Stimulated activated CD4-positive, alpha-beta T cell treated with anti-CD3 and anti-CD28 coated beads, Interleukin-15, amount 100 ng/mL, for 1 hour (primary cell): ENCODE measurements at places on chromosomes 13 and 19.

DNA sequence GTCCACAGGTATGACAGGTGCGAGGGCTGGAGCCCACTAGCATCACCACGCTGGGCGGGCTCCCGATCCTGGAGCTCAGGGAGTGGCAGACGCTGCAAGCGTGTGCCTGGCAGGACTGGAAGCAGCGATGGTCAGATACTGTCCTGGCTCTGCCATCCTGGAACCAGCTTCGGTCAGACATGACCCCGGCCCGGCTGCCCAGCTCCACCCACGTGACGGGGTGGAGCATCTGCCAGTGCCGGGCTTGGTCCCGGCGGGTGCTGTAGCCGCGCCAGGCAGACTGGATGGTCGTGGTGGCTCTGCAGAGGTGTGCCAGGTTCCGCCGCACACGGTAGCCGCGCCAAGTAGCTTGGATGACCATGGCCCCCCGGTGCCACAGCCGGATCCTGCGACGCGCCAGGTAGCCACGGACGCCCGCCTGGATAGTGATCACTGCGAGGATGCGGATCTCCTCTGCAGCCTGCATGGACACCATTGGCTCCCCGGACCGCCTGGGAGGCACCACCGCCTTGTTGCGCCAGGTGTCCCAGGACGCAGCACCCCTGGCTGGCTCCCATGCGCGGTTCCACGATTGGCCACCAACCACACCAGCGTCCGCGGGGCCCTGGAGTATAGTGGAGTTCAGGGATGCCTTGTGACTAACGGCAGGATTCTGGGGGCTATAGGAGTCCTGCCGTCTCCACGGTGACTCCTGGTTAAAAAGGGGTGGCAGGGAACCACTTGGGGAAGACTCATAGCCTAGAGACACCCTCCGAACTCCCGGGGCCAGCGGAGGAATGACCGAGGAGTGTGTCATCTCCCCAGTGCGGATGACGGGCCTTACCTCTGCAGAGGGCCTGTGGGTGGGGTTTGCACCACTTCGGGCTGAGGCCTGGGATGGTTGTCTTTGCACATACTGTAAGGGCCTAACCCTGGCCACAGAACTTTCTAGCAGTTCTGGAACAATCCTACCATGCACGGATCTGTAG, 16.5 kb downstream of the IQCN start:
- no peak for DNase-seq

DNA sequence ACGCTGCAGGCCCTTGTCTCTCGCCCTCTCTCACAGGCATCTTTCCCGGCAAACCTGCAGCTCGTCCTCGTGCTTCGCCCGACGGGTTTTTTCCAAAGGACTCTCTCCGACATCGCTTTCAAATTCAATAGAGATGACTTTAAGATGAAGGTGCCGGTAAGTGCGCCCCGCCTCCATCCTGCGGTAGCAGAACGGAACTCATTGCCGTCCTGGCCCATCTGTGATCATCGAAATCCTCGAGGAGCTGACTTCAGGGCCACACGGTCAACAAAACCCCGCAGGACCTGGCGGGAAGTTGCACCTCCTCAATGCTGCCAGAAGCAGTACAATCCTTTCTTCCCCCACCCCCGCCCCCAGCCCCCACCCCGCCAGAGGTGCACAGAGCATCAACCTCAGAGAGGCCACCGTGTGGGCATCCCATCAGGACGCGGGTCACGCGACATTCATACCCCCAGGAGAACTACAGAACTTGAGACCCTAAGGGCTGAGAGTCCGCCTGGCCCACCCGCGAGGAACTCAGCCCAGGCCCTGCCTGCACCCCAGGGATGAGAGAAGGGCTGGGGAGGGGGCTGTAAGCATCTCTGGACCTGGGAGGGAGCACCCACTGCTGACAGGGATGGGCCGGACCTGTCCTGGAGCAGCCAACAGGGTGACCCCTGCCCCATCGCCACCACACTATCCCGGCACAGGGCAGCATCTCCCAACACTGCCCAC, 44.9 kb upstream of the F7 start:
- DNase-seq = no peak

GRCh38 chr19:44692379-44692721, 6.6 kb upstream of the CEACAM16 start:
- no peak for DNase-seq

- DNase-seq = no peak
Measured at GRCh38 chr19:547836-548720, 4.2 kb downstream of the GZMM start.

GRCh38 chr19:12543855-12544254, 7.4 kb downstream of the ZNF564 start:
- no peak for DNase-seq

DNA sequence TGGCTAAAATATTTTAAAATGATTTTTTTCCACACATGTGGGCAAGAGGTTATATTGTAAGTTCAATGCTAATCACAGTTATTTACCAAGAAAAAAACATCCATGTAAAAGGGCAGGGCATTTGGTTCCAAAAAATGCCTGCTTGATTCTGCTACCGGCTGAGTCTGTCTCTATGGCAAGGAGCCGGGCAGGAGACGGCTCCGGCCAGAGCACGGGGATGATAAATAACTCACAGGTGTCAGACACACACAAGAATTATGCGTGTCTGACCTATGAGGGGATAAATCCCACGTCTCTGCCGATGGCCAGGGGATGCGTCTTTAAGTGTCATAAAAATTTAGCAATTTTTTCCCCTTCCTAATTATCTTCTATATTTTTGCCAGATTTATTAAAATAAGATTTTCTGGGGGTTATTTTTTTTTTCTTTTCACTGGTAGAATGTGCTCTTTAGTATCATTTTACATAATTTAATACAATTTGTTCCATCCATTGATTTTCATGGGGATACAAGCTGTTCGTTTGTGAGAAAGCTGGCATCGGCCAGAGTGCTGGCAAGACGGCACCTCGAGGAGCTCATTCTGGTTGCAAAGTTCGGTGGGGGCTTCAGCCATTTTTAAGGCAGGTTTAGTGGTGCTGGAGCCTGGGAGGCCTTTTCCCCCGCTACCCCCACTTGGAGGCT, 253.9 kb downstream of the ZNF536 start:
- no peak for DNase-seq

DNA sequence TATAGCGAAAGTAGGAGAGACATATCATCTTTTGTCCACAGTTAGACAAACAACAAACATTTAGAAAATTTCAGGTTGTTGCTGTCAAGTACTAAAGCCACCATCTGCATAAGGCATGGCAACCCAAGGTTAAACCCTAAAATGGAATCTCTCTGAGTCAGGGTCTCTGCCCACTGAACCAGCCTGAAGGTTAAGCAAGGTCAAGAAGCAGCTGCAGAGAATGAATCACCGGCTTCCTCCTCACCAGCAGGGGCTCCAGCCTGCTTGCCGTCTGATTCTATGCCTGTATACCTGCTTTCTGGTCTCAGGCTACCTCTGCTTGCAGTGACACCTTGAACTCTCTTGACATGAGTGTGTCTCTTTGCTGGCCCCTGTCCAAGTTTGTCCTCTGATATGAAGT, 726.2 kb upstream of the SGCG start:
- no peak for DNase-seq

GRCh38 chr19:13748169-13748828, 16.0 kb upstream of the MRI1 start:
- DNase-seq = no peak

GRCh38 chr13:97660594-97661260, 226.8 kb downstream of the RAP2A start:
- DNase-seq = no peak

DNA sequence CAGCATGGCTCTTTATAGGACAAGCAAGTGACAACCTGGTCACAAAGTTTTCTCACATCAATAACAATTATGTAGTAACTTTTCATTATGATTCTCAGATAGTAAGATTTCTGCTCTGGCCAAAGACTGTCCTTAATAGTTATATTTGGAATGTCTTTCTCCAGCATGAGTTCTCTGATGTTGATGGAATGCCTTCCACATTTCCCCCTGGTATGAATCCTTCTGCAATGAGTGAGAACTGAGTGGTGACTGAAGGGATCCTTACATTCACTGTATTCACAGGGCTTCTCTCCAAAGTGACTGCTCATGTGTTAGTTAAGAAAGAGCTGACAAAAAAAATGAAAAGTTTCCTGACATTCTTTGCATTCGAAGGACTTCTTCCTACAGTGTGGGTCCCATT, 13.2 kb downstream of the ZNF550 start:
- no peak for DNase-seq

GRCh38 chr19:15112385-15112784, 5.2 kb downstream of the SYDE1 start:
- no peak for DNase-seq

DNA sequence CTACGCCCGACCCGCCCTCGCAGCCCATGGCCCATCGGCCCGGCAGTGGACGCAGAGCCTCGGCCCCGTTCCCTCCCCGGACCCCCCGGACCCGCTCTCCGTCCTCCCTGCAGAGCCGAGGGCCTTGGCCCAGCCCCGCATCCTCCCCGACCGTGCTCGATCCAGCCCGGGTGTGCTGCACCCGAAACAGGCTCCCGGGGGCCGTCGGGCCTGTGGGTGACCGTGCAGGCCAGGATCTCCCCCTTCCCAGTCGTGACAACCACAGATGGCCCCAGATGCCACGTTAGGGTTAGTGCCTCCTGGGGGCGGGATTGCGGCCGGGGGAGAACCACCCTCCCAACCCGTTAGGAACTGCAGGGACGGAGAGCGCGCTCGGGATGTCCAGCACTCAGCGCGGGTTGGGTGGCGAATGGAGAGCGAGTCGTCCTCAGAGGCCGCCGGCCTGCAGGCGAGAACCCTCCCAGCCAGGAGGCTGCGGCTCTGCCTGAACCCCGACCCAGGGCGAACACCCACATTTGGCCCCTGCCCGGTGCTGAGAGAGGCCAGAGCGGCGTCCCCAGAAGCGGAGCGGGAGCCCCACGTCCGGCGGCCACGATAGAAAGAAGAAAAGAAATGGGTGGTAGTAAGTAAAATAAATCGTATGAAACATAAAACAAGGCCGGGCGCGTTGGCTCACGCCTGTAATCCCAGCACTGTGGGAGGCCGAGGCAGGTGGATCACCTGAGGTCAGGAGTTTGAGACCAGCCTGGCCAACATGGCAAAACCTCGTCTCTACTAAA, 6.7 kb upstream of the MADCAM1 start:
- DNase-seq = no peak

DNA sequence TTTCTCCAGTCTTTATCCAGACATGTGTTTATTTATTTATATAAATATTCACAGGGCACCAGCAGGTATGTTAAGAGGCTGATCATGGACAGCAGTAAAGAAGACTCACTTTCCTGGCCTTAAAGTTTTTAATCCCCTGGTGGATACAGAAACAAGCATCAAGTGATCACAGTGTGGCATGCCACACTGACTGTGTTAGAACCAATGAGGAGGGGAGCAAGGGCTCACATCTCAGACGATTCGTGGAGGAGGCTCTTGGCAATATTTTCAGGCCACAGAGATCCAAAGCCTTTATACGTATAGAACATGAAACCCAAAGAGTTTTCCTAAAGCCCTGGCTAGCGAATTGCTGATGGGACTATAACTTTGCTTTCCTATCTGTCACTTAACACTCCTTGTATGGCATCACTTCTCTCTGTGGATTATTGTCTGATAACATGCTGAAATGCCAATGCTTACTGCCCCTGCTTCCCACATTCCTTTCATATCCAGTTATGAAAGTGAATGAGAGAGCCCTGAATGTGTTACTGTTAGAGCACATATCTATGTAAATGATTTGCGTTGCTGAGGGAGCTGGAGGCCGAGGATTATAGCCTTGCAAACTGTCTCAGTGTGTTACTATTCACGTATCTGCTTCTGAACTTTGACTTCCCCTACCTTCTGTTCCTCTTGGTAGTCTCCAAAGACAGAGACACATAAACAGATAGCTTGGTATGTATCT, 37.6 kb downstream of the POLR1D start:
- no peak for DNase-seq

DNA sequence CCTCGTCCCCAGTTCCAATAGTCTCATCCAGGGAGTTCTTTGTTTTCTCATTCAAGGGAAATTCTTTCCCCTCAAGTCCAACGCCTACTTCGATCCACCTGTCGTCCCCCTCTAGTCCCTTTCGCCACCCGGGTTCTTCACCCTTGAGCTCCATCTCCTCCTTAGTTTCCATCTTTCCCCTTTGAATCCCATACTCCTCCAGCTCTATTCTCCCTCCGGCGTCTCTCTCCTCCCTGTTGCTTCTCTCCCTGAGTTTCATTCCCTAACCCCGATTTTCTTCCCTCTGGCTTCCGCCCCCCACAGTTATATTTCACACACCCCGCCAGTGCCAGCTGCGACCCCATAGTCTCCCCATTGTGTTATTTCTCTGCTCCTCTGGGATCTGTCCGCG, 628 bp upstream of the SLC17A7 start:
- DNase-seq = no peak

DNA sequence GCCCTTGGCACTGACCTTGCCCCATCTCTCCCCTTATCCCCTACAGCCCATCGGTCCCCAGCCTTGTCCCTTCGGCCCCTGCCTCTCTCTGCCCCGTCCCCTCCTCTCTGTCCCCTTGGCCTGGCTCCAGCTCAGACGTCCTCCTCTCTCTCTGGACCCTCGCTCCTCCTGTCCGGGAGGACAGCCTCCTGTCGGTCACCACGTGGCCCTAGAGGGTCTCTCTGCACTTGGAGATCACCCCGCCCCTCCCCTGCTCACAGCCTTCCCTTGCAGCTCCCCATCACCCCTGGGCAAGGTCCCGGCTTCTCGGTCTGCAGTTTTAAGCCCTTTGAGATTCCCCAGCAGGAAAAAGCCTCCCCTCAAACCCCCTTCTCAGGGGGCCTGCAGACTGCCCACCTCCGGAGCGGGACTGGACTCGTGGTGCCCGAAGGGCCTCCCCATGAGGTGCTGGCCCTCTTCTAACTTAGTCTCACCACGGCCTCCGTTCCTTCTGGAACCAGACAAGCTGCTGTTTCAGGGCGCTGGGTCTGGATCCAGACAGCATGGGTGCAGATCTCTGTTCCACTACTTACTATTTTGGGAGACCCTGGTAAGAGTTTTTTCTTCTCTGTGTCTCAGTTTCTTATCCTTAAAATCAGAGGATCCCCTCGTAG, 3.3 kb upstream of the KLK15 start:
- no peak for DNase-seq

GRCh38 chr13:70255406-70255991, 147.2 kb upstream of the KLHL1 start:
- no peak for DNase-seq
